ENCODE measurements at places on chromosomes 2 and 18.

- DNase-seq, result no peak
Measured at GRCh38 chr2:231617059-231617926, 24.6 kb downstream of the TEX44 start.

DNA sequence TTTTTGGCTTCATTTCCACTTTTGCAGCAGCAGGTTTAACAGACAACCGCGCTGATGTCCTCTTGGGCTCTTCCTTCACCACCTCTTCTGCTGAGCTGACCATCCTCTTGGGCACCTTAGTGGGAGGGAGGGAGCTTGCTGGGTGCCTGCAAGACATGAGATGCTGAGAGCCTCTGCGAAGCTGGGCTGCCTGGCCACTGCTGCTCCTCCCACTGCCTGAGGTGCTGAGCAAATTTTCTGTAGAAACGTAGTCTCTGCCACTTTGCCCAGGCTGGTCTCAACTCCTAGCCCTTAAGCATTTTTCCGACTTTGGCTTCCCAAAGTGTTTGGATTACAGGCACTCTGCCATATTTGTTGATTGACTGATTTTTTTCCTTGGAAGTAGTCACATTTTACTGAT lies 422.2 kb upstream of the MC4R start:
- DNase-seq, result no peak

GRCh38 chr2:151408788-151409600 lies 708 bp upstream of the RIF1 start:
- DNase-seq, result no peak

GRCh38 chr18:26763446-26764110 lies 101.9 kb downstream of the AQP4 start:
- DNase-seq, result no peak

GRCh38 chr2:242031481-242032019 lies 162.0 kb downstream of the RTP5 start:
- peak; percentile 66 for DNase-seq

DNA sequence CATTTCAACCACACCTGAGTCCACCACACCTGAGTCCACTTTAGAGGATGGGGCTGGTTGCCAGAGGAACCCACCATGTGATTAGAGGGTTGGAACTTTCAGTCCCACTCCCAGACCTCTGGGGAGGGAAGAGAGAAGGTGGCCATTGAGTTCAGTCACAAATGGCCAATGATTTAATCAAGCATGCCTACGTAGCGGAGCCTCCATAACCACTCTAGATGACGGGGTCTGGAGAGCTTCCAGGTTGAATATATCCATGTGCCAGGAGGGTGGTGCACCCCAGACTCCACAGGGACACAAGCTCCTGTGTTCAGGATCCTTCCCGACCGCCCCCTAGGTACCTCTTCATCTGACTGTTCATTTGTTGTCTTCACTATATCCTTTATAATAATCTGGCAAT lies 53.3 kb downstream of the CYBRD1 start:
- DNase-seq, result no peak

DNA sequence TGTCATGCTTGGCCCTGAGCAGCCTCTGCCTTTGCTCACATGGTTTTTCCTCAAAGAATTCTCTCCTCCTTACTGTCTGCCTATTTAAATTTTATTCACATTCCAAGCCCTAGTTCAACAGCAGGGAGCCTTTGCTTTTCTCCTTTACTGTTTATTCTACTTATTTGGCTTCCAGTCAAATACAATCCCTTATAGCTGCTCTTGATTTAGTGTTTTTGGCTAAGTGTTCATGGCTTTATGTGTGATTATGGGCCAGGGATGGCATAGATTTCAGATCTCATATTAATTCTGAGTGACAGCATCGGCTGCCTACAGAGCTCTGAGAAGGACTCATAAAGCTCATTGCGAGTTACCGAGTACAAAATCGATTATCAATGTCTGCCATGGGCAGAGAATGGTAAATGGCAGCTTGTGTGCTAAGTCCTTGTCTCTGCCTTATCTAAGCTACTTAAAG lies 106.7 kb downstream of the METTL8 start:
- no peak for DNase-seq

GRCh38 chr2:174611854-174612253 lies 14.2 kb upstream of the WIPF1 start:
- no peak for DNase-seq

- no peak for DNase-seq
Measured at GRCh38 chr18:52537261-52537660, 197.3 kb downstream of the DCC start.

DNA sequence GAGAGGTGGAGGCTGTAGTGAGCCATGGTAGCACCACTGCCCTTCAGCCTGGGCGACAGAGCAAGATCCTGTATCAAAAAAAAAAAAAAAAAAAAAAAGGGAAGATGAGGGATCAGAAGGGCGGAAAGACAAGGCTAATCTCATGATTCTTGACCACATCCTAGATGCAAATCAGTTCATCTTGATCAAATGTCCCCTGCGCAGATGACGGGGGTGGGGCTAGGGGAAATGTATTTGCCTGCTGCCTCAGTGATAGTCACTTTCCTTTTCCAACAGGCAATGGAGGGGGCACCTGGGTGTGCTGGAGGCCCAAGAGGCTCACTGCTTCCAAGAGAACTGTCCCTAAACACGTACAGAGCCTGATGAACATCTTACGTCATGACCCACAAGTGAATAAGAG lies 3.7 kb upstream of the EMILIN2 start:
- DNase-seq, result no peak

DNA sequence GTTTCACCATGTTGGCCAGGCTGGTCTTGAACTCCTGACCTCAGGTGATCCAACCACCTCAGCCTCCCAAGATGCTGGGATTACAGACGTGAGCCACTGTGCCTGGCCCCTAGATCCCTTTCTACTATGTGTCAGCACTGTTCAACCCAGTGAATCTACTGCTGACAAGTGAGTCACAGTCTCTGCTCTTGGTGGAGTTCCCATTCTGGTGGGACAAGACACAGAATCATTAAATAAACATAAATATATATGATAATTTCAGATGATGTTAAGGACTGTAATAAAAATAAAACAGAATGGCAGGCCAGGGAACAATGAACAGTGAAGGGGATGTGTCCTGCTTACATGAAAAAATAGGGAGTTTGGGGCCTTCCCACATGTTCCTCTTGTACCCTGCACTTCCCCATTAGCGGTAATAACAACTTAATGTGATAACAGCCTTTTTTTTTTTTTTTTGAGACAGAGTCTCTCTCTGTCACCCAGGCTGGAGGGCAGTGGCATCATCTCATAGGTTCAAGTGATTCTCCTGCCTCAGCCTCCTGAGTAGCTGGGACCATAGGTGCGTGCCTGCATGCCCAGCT lies 112.2 kb downstream of the CPO start:
- DNase-seq, result no peak

DNA sequence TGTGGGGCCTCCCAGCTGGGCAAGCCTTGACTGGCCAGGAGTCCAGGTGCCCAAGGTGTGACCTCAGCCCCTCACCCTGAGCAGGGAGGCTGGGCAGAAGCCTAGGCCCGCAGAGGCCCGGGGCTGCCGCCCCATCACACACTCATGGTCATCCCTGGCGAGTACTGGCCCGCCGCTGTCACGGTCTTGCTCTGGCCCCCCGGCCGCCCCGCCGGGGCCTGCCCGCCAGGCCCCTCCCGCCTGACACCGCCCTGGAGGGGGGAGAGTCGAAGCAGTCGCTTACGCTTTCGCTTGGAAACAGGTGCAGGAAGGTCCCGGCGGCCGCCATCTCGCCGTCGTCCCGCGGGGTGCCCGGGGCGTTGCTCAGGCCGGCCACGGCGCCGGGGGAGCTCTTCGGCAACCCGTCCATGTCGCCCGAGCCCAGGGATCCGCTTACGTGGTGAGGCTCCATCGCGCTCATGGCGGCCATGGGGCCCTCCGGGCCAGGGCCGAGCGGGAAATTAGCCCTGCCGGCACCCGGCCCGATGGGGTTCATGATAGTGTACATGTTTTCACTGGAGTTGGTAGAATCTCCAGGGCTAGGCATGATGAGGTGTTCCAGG lies 26.6 kb upstream of the ANKRD62 start:
- DNase-seq, result no peak

DNA sequence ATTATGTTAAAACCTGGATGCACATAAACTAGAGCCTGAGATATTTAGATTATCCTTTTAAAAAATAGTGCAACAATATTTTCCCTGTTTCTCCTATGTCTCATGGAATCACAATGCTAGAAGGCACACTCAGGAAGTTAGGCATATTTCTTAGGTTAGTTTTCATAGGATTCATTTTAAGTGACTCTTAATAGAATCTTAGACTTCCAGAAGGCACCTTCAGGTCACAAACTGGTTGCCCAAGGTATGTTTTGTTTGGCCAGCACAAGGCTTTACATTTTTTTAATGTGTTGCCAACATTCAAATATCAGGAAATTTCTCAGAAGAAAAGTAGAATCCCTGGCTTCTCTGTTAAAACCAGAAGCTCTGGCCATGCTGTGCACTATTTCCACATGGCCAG lies 129.3 kb downstream of the LNPK start:
- no peak for DNase-seq
